ENCODE measurements at places on chromosomes 6 and 20. TPM values are rescaled to one million over a fixed set of nuclear protein-coding genes. Genes with fewer than 3 reads are reported as not detected.

SUN5 gene
- total RNA-seq: not detected

- no peak overlapping the region for H3K27ac ChIP-seq
- H3K36me3 ChIP-seq: no peaks in the 10 kb centered on the region
- DNase-seq: no peak
- no peaks in the 10 kb centered on the region for H3K4me1 ChIP-seq
- no peak overlapping the region for H3K4me3 ChIP-seq
- no peaks in the 10 kb centered on the region for H3K27me3 ChIP-seq
These were observed 218.6 kb upstream of the ZFP64 start for GRCh38 chr20:52410182-52410647.

DNA sequence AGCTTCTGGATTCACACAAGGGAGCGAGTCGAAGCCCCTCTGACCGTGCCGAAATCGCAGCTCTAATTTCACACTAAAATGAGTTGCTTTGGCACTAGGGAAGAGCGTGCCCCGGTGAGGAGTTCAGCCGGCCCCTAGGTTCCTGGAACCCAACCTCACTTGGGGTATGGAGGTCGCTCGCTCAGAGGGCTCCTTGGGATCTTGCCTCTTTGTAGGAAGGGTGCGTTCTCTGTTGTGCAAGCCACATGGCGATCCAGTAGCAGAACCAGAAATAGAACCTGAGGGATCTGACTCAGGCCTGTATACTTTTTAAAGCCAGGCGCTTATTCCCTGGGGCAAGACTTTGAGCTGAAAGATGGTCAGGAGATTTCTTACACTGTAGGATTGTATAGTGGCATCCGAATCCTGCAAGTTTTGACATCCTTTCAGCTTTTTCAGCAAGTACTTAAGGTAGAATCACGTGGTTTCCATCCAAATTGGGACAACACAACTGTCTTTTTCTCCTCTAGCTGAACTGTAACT, 861 bp upstream of the RALGAPA2 start:
- peak overlapping the region; percentile 98 for H3K4me3 ChIP-seq
- H3K27ac ChIP-seq: peak overlapping the region; percentile 89
- H3K4me1 ChIP-seq: peaks cover 33% of the 10 kb centered on the region
- H3K27me3 ChIP-seq: no peaks in the 10 kb centered on the region
- H3K36me3 ChIP-seq: no peaks in the 10 kb centered on the region

PRPH2 gene
- 1.2 TPM for total RNA-seq

DNA sequence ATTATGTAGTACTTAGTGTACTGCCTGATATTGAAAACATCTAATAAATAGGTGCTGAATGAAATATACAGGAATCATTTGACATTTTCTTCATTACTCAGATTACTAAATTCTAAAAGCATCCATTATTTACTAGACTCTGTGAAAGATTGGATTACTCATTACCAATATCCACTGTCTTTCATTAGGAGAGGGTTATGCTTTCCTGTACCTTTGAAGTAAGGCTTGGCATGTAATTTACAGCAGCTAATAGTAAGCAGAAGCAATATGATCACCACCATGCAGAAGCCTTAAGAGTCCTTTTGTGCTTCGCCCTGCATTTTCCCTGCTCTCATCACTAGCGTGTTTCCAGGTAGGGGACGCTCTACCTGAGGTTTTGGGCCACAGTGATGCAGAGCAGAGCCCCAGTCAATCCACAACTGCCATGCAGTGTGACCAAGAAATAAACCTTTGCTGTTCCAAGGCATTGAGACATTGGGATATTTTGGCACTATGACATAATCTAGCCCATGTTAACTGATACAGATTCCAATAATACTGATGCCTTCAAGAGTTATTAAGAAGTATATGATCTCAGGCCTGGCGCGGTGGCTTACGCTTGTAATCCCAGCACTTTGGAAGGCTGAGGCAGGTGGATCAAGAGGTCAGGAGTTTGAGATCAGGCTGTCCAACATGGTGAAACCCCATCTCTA, 502.8 kb upstream of the MARCKS start:
- H3K4me3 ChIP-seq: no peak overlapping the region
- H3K27ac ChIP-seq: no peak overlapping the region
- no peaks in the 10 kb centered on the region for H3K36me3 ChIP-seq
- no peaks in the 10 kb centered on the region for H3K27me3 ChIP-seq
- H3K4me1 ChIP-seq: peaks cover 18% of the 10 kb centered on the region
- no peak for DNase-seq

GRCh38 chr6:142008016-142008735, 124.5 kb upstream of the GJE1 start:
- H3K36me3 ChIP-seq: no peaks in the 10 kb centered on the region
- no peak overlapping the region for H3K4me3 ChIP-seq
- no peak overlapping the region for H3K27ac ChIP-seq

DNA sequence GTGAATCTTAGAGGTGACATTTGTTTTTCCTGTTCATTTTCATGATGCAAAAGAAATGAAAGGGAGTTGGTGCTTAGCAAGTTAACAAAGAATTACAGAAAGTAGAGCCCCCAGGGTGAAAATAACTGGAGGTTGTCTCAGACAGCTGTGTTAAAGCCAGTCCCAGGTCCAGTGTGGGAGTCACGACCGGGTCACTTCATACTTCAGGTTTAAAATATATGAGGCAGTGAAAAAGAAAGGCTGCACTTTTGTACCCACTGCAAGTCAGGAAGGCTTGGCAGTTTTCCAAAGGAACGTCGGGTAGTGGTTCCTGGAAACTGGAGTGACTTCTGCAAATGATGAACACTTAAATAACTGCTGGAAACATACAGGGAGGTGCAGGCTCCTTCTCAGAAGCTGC, 91.5 kb upstream of the THBS2 start:
- no peaks in the 10 kb centered on the region for H3K27me3 ChIP-seq
- H3K36me3 ChIP-seq: no peaks in the 10 kb centered on the region
- DNase-seq: no peak
- H3K4me3 ChIP-seq: no peak overlapping the region
- H3K4me1 ChIP-seq: no peaks in the 10 kb centered on the region
- no peak overlapping the region for H3K27ac ChIP-seq

HDGFL1 gene
- not detected for total RNA-seq

GRCh38 chr6:154167126-154167525, 128.1 kb downstream of the OPRM1 start:
- DNase-seq: no peak
- no peaks in the 10 kb centered on the region for H3K36me3 ChIP-seq
- no peaks in the 10 kb centered on the region for H3K27me3 ChIP-seq
- no peak overlapping the region for H3K27ac ChIP-seq
- H3K4me1 ChIP-seq: peaks cover 20% of the 10 kb centered on the region

SSTR4 gene
- not detected for total RNA-seq

DNA sequence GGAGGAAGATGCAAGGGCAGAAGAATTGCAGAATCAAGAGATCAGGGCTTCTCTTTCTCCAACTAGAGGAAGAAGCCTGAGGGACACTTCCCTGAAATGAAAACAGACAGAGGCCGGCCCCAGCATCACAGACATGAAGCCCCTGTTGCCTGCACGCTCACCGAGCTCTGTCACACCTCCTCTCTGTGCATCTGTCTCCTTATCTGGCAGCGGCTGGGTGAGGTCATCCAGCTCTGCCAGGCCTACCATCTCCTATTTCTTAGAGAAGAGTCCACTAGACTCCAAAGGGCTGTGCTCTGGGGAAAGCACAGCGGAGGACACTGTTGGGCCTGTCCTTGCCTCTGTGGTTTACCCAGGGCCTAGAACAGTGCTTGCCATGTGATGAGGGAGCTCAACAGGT, 71.9 kb upstream of the MLN start:
- no peak overlapping the region for H3K27ac ChIP-seq
- H3K27me3 ChIP-seq: no peaks in the 10 kb centered on the region
- DNase-seq: no peak

APOM gene
- 3.3 TPM for total RNA-seq

DNA sequence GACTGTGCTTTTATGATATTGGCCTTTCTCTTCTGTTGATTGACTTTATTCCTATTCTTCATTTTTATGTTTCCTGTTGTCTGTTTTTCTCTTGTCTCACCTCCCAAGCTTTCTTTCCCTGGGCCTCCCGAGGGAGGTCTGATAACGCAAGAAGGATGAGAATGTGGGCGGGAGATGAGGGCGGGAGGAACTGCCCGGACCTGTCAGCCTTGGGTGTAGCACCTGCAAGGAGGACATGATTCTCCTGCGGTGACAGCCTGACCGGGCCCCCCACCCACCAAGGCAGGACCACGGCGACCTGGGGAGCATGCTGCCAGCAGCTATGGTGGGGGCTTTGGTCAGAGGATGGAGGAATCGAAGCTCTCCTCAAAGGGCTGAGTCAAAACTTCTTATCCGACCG, 86.9 kb downstream of the PLEKHG1 start:
- H3K27me3 ChIP-seq: no peaks in the 10 kb centered on the region
- no peak for DNase-seq
- H3K27ac ChIP-seq: no peak overlapping the region
- no peaks in the 10 kb centered on the region for H3K36me3 ChIP-seq

- H3K4me1 ChIP-seq: peaks cover 69% of the 10 kb centered on the region
- peak overlapping the region; percentile 94 for H3K27ac ChIP-seq
- no peaks in the 10 kb centered on the region for H3K36me3 ChIP-seq
- H3K27me3 ChIP-seq: no peaks in the 10 kb centered on the region
These were observed 2.5 kb downstream of the RNF217 start for GRCh38 chr6:124964764-124965105.
